Activated T-helper 2 cell treated with anti-CD3 and anti-CD28 coated beads, Interferon-gamma antibody, Interleukin-2, Interleukin-4, amounts not matched to agents 10 μg/mL and 5 μg/mL and 100 μg/mL, durations not matched to agents 14 hours and 24 hours and 36 hours (primary cell): ENCODE measurements at places on chromosomes 7 and 10.

- no peak for DNase-seq
These were observed 37.2 kb downstream of the FAM13C start for GRCh38 chr10:59325116-59325515.

GRCh38 chr10:5905854-5906507 lies 15.9 kb downstream of the FBH1 start:
- DNase-seq = no peak

GRCh38 chr10:77368006-77368405 lies 269.6 kb downstream of the KCNMA1 start:
- no peak for DNase-seq

GRCh38 chr7:5615190-5616070 lies 166.0 kb downstream of the RNF216 start:
- no peak for DNase-seq
